ENCODE measurements at places on chromosomes 12 and 14.

DNA sequence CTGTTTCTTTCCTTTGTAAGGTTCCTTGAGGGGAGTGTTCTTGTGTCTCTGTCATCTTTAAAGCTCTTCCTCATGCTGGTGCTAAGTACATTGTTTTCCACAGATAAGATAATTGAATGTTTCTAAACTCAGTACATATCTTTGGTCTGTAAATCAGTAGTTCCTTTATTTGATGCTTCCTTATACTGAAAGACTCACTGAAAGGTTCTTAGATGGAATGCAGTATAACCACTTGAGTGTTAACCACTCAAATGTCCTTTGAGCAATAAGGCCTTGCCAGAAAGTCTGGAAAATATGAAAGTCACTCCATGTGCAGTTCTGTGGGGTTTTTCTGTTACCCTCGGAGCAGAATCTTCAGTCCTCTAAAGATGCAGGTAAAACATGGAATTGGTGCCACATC lies 23.0 kb upstream of the RNU6-8 start:
- no peak for DNase-seq

GRCh38 chr14:78974691-78975090 lies 804.5 kb downstream of the NRXN3 start:
- DNase-seq, result no peak

- DNase-seq, result no peak
Measured at GRCh38 chr12:58965568-58965967, 45.3 kb upstream of the LRIG3 start.

DNA sequence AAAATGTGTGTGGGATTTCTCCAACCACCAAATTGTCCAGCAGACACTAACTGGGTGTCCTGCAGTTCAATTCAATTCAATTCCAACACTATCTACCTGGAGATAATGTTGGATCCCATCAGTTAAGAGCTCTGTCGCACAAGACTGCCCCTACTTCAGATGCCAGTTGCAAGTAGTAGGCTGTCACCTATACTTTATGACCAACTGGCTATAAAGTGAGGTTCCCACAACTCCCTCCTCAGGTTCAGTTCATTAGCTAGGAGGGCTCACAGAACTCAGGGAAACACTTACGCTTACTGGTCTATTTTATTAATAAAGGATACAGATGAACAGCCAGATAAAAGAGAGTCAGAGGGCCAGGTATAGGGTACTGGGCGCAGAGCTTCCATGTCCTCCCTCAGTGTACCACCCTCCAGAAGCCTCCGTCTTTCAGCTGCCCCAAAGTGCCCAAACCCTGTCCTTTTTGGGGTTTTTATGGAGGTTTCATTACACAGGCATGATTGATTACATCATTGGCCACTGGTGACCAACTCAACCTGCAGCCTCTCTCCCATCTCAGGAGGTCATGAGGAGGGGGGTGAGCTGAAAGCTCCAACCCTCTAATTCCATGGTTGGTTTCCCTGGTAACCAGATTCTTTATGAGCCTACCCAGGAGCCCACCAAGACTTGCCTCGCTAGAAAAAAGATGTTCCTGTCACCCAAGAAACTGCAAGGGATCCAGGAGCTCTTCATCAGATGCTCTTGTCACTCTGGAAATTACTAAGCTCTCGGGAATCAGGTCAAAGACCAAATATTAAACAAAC lies 7.5 kb upstream of the SERPINA5 start:
- DNase-seq, result no peak

DNA sequence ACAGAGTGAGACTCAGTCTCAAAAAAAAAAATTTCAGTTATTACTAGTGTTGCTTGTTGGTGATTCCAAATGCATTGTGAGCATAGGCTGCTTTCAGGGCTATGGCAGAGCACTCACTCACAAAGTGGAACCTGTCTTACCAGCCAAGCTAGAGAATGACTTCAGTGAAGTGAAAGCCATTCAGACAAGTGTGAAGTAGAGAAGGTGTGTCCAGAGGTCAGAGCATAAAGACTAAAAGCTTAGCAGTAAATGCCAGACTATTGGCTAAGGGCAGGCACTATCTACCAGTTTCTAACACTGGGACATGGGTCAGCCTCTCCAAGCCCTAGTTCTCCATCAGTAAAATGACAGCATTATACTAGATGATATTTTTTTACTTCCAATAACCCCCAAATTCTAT lies 12.7 kb downstream of the PPP1R36 start:
- no peak for DNase-seq

DNA sequence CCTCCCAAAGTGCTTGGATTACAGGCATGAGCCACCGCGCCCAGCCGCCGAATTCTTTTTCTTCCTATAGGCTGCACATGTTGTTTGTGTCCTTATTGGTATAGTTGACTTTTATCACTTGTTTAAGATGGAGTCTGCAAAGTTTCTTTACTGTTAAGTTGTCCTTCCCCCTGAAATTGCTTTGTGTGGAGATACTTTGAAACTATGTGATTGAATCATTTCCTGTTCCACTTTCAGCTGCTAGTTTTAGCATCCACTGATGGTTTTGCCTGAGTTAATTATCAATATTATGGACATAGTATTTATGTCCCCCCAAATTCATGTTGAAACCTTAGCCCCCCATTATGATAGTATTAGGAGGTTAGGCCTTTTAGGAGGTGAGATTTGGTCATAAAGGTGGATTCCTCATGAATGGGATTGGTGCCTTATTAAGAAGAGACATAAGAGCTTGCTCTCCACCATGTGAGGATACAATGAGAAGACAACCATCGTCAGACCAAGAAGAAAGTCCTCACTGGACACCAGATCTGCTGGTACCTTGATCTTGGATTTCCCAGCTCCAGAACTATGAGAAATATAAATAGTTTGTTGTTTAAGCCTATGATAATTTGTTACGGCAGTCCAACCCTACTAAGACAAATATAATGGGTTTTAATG lies 34.9 kb downstream of the PPHLN1 start:
- DNase-seq, result no peak

- no peak for DNase-seq
Measured at GRCh38 chr12:71940068-71940467, 1.4 kb downstream of the TPH2 start.

- DNase-seq, result no peak
Measured at GRCh38 chr12:57813111-57813970, 5.2 kb downstream of the AVIL start.
